ENCODE measurements at places on chromosomes 16 and 17.
A peak's percentile ranks its signal among the peaks of the same experiment; 100 is the strongest.

DNA sequence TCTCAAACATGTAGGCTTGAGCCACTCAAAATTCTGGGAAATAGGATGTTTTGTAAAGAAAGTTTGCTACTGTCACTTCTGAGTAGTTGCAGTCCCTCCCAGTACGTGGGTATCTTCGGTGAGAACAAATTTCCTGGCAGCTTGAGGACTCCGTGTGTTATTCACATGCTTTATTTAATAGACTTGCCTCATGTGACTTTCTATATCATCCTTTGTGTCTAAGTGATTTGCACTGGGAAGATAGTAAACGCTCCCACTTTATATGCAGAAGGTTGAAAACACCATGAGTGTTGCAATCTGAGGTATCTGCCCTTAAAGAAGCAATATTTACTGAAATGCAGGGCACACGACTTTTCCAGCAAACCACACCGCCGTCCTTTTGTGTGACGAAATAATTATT is 643.7 kb downstream of the MAF start:
- no peak for DNase-seq

GRCh38 chr17:72430611-72431432 is 310.0 kb downstream of the SOX9 start:
- DNase-seq = no peak

DNA sequence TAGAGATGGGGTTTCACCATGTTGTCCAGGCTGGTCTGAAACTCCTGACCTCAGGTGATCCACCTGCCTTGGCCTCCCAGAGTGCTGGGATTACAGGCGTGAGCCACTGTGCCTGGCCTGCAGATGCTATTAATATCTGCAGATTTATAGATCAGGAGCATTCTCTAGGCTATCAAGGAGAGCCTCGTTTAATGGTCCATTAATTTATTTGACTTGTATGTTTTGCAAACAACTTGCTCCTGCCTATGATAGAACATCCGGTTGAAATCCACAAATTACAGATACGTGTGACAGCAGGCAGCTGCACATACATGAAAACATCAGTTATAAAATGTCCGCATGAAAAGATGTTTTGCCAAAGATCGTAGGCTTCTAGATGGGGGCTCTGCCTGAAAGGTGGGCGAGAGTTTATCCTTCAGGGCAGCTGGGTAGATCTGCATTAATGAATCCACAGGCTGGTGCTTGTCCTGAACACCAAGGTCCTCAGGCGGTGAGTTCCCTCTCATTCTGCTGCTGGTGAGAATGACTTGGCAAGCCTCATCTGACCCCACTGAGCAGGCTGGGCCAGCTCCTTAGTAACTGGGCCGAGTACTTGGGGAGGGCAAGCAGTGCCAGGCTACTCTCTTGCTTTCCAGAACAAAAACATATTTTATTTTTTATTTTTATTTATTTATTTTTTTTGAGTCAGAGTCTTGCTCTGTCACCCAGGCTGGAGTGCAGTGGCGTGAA is 37.1 kb upstream of the MGAT5B start:
- no peak for DNase-seq

GRCh38 chr16:85717393-85718152 is 28.8 kb upstream of the GINS2 start:
- DNase-seq = peak; percentile 36

GRCh38 chr17:38703742-38704605 is 1.1 kb upstream of the MLLT6 start:
- peak; percentile 82 for DNase-seq

DNA sequence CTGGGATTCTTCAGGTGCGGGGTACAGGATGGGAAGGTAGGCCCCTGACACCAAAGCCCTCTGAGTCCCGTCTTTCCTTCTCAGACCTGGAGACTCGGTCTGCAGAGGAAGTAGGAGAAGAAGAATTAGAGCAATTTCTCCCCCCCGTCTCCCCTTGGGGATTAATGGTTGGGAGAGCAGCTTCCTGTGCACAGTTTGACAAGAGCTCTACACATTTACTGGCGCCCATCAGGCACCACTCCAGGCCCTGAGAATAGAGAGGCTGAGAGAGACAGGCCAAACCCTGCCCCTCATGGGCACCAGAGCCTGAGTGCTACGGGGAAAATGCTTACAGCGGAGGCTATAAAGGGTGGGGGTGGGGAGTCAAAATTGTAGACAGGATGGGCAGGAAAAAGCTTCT is 3.5 kb upstream of the C16orf74 start:
- DNase-seq = no peak

DNA sequence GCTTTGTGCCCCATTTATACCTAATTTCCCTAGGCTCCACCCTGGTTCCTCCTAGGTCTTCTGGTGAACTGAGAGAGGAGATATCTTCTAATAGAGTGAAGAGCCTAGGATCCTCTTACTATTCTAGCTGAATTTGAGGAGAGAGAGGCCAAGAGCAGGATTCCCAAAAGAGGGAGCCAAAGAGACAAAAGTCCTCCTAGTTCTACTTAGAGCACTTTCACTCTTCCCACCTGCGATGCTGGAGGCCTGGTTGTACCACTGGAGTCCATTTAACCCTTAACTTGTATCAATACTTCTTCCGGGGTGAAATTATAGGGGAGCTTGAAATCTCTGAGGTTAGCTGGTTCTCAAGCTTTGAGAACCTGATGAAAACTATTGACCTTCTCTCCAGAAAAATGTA is 3.4 kb upstream of the SSH2 start:
- no peak for DNase-seq

DNA sequence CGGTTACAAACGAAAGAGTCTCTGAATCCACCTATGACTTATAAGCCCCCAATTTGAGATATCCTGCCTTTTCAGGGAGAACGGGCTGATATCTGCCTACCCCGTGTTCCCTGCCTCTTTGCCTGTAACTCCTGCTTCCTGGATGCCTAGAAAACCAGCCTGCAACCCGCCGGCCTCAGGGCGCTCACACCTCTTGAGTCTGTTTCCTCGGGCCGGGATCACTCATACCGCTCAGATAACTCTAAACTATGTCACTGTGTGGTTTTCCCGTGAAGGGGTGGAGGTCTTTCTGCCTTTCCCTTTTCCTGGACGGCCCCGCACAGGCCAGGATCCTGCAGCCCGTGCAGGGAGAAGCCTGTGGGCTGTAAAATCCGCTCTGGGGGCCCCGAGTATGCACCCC is 10.4 kb downstream of the RPUSD1 start:
- no peak for DNase-seq

- no peak for DNase-seq
Measured at GRCh38 chr17:39684369-39685192, 3.3 kb downstream of the PGAP3 start.

- peak; percentile 61 for DNase-seq
Measured at GRCh38 chr17:68431661-68432071, 25.6 kb downstream of the WIPI1 start.

- DNase-seq = no peak
Measured at GRCh38 chr16:83983491-83983890, 15.4 kb downstream of the NECAB2 start.

DNA sequence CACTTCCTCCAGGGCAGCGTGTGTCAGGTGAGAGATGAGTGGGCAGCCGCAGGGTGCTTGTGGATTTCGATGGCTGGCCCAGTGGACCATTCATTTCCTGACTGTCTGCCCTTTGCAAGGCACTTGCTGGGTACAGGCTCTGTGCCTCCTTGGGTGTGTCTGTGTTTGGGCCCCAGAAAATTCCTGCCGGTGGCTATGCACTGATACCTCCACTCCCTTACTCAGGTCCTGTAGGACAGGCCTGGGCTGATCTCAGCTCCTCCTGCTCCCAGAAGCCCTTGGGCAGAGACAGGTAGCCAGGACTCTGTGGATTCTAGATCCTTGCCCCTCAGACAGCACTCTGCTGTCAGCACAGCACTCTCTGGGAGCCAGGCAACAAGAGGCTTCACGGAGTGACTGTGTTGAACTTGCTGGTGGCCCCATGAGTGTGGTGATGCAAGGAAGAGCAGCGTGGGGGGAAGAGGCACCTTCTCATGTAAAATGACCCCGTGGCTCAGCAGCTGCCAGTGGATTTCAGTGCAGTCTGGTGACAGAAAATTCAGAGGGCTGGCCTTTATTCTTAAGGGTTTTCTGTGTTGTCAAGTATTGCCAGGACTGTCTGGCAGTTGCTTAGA is 29.0 kb downstream of the PGS1 start:
- no peak for DNase-seq

GRCh38 chr16:70664325-70665112 is 18.2 kb downstream of the IL34 start:
- no peak for DNase-seq

GRCh38 chr16:87824991-87825841 is 44.1 kb downstream of the SLC7A5 start:
- DNase-seq = no peak

GRCh38 chr17:81154961-81155360 is 10.3 kb upstream of the PVALEF start:
- no peak for DNase-seq

DNA sequence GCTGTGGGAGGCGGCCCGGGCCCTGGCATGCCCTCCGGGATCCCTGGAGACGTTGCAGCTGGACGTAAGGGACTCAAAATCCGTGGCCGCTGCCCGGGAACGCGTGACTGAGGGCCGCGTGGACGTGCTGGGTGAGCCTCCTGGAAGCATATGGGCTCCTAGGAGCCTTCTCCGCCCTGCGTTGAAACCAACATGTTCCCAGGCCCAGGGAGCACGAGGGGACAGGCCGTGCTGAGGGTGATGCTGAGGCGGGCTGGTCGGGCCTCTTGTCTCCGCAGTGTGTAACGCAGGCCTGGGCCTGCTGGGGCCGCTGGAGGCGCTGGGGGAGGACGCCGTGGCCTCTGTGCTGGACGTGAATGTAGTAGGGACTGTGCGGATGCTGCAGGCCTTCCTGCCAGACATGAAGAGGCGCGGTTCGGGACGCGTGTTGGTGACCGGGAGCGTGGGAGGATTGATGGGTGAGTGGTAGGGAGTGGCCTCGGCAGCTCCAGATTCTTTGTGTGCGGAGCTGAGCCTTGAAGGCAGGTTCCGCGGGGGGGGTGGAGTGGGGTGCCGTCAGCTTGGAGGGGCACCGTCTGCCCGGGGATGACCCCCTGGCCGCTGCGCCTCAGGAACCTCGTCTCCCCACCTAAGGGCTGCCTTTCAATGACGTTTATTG is 567 bp downstream of the HSD17B1 start:
- no peak for DNase-seq

- no peak for DNase-seq
Measured at GRCh38 chr17:6524520-6524919, 31.8 kb downstream of the PITPNM3 start.

DNA sequence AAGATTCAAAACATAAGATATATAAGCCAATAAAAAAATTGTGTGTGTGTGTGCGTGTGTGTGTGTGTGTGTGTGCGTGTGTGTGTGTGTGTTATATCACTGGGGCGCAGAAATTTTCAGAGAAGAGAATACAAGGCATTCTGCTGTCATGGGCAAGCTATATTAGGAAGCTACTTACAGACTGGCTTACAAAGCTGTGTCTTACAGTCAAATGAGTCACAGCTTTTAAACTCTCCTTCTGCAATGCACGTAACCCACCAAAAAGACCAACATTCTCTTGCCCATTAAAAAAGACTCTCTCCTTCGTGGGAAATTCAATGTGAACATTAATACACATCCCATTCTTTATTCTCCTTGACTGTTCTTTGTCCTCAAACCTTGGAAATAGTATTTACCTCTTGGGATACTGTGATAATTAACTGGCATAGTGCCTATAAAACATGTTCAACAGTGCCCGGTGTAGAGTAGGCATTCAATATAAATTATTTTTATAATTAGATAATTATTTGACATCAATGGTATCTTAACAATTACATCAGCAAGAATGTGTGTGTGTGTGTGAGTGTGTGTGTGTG is 860.4 kb upstream of the SOX9 start:
- DNase-seq = no peak

DNA sequence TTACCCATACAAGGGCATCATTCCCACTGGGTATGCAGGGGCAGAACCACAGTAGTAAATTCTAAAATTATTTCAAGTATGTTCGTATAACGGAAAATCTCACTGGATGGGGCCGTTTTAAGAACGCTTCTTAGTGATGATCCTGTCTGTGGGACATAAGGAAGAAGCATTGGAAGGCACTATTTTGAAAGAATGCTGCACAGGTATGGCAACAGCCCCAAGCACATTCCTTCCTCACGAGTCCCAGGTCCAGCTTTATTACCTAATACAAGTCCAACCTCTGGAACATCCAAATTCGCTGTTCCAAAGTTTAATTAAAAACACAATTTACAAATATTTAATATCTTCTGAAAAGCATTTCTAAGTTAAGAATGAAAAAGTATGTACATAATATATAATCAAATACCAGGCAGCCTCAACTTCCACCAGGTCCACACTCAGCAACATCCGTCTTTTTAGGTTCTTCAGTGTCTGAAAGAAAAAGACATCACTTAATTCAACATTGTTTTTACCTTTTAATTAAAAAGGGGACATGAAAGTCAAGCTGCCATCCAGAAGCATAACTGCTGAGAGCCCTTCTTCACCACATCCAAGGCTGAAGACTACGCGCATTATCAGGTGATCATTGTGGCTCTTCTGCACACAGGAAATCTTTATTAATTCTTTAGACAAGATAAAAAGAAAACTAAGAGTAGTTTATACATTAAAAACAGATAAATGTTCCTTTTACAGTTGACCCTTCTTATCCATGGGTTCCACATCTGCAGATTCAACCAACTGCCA is 49.8 kb downstream of the BRD7 start:
- no peak for DNase-seq

- no peak for DNase-seq
Measured at GRCh38 chr17:76957678-76958464, 89.7 kb downstream of the MGAT5B start.

GRCh38 chr17:17347234-17347955 is 44.2 kb downstream of the NT5M start:
- DNase-seq = no peak

GRCh38 chr17:76735586-76736348 is 1.4 kb downstream of the SRSF2 start:
- DNase-seq = no peak

GRCh38 chr16:73050201-73051099 is 2.5 kb upstream of the ZFHX3 start:
- DNase-seq = no peak

DNA sequence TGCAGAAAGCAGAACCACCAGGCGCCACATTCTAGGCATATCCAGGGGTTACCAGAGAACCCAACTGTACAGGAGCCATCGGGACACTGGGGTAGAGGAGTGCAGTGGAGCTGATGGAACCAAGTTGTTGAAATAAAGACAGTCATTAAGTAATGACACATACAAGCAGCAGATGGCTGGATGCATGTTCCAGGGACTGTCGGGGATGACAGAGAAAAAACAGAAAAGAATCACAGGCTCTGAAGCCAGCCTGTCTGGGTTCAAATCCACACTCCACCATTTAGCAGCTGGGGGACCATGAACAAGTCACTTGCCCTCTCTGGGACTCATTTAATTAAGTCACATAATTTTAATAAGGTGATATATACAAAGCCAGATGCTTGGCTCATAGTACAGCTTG is 117.1 kb downstream of the ZNF423 start:
- no peak for DNase-seq

Measured in T-helper 1 cell (primary cell).